ENCODE measurements at places on chromosomes 16 and 17. TPM values are rescaled to one million over a fixed set of nuclear protein-coding genes. Genes with fewer than 3 reads are reported as not detected.

DNA sequence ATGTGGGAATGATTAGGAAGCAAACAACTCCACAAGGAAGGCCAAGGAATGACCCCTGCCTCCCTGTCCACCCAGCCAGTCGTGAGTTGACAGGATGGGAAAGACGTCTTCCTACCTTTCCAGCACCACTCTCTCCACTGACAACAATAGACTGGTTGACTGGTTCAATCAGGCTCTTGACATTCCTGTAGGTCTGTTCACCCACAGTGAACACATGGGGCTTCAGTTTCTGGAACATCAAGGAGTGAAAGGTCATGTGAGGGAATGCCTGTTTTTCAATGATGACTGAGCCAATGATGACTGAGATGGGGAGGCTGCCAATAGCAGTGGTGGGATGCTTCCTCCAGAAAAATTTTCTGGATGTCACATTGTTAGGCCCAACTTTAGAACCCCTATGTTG lies 9.6 kb downstream of the MYO19 start:
- DNase-seq, result no peak

DNA sequence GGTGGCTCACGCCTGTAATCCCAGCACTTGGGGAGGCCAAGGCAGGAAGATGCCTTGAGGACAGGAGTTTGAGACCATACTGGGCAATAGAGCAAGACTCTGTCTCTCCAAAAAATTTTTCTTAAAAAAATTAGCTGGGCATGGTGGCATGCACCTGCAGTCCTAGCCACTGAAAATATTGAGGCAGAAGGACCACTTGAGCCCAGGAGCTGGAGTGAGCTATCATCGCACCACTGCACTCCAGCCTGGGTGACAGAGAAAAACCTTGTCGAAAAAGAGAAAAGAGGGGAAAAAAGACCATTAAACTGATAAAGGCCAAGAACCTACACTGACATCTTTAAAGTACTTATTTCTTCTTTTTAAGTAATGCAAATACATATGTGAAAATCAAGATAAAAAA lies 53.4 kb upstream of the ITGA2B start:
- no peak for DNase-seq

DNA sequence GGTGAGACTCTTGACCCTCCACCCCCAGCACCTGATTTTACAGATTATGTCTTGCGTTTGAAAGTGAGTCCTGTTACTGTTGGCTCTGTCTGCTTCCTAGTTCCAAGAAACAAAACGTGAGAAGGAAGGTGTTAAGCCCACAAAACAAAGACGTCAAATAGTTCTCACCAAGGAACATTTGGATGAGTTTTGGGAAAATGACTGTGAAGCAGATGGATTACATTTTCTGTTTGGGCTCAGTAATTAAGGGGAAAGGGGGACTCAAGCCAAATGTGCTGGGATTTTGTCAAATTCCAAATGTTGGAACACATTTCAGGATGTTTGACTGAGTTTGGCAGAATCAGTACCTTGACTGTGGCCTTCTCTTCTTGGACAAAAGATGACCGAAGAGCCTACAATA lies 71.2 kb downstream of the PCTP start:
- no peak for DNase-seq

GRCh38 chr17:3766779-3767178 lies 34.2 kb downstream of the ITGAE start:
- no peak for DNase-seq

The MFSD6L gene
- total RNA-seq, result not detected

- DNase-seq, result no peak
Measured at GRCh38 chr17:17812211-17813054, 24.4 kb downstream of the SREBF1 start.
